ENCODE measurements at places on chromosomes 3 and 15.

DNA sequence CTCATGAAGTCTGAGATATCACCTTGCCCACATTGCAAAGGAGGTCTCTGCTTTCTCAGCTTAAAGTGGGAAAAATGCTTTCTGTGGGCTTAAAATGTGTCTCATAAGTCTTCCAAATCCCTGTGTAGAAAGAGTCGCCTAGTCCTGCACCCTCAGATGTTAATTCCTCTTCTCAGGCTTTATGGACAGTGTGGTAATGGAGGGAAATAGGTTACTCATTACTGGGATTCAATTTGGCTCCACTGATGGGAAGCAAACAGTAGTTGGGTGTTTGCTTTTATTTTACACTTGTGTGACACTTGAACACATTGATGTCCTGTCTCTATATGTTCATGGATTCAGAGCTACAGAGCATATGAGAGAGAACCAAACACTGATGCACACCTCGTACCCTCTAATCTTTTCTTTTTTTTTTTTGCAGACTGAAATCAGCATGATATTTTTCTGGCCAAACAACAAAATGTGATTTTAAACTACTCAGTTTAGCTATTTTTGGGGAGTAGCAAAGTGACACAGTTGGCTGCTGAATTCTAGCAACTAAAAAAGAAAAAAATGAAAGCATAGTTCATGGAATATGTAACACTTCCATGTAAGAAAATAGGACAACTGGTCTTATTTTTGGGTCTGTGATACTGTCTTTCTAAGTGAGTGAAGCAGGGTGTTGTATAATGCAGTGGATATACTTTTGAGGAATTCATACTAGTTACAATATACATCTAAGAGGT is 8.6 kb downstream of the PTPRG start:
- no peak for DNase-seq

DNA sequence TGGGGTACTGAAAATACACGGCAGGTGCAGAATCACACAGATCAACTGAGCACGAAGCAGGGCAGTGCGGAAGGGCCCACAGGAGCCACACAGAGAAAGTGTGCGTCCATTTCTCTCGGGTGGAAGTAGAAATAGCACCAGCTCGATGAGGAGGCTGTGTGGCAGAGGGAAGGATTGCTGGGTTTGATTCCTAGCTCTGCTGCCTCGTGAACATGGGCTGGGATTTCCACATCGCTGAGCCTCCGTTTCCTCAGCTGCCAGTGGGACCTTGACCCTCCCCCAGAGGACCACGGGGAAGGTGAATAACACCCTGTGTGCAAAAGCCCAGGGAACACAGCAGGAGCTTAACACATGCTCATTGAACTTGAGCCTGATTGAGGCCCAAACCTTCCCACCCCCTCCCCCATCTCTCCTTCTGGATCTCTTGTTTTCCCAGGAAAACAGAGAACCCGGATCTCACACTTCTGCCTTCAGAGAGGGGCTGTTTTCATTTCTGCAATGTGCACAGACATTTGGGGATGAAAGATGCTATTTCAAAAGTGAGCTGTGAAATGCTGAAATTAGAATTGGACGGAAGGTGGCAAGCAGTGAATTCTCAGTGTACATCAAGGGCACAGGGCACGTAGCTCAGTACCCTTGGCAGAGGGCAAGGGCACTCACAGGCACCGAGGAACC is 38.4 kb downstream of the ABTB1 start:
- DNase-seq: no peak

DNA sequence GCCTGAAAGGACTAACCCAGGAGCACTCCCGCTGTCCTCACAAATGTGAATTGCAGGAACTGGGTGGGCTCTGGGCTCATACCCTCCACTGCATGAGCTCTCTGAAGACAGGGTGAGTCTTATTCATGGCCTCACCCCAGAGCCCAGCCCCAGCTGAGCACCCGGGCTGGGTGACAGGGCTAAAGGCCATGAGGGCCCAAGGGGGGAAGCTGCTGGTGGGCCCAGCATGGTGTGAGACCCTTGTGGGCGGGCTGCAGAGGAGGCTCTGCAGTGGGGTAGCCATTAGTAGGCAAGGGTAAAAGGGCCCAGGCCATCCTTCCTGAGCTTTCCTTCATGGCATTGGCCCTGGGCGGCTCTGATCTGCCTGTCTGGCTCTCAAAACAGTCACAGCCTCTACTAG is 30.3 kb downstream of the SRPRB start:
- DNase-seq: no peak

DNA sequence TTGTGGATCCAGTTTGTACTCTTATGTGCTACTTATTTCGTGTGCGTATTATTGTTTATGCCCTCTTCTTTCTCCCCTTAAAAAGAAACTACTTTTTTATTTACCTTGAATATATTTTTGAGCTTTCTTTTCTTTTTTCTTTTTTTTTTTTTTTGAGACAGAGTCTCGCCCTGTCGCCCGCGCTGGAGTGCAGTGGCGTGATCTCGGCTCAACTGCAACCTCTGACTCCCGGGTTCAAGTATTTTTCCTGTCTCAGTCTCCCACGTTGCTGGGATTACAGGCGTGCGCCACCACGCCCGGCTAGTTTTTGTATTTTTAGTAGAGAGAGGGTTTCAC is 1.5 kb downstream of the SLC25A38 start:
- DNase-seq: no peak

DNA sequence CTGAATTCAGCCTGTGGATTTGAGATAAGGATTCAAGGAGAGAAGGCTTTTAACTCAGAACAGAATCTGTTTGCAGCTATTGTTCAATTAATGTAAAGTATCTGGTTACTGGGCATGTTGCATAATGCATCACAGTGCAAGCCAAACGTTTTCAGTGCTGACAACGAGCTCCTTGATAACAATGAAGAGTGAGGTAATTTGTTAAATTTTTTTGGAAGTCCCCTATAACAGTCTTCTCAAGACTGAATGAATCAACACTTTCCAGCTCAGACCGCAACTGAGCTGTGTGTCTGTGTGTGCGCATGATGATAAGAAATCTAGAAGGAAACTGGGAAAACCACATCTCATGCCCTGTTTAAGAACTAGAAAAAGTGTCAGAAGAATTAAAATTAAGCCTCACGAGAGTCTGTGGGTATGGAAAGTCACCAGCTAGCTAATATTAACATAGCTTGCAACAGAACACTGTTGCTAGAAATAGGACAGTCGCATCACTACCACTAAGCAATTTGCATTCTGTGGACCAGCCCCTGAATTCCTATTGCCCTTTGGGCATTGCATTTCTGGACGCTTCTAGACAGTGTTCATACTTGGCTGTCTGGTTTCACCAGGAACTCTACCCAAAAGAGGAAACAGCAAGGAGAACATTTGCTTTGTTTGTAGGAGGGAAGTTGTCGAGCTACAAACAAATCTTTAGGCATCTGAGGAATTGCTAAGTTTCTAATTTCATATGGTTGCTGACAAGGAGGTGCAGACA is 43.7 kb upstream of the ATP2C1 start:
- no peak for DNase-seq

GRCh38 chr15:98924401-98925049 is 83.1 kb downstream of the PGPEP1L start:
- DNase-seq: no peak

- no peak for DNase-seq
Measured at GRCh38 chr15:39583596-39584265, 2.9 kb downstream of the THBS1 start.

- DNase-seq: no peak
Measured at GRCh38 chr3:128279601-128279880, 126.3 kb downstream of the EEFSEC start.

DNA sequence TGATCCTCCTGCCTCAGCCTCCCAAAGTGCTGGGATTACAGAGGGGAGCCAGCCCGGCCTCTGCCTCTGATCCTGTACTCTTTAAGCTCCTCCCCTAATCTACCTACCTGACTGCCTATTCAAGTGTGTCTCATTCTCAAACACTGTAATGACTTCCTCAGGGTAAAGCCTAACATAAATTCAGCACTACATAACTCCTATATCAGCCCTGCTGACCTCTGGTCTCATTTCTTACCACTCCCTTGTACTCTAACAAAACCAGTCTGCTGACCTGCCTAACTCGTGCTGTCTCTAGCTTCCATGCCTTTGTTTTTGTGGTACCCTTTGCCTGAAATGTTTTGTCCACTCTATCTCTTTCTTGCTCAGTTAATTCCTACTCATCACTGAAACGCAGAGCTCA is 172.1 kb upstream of the IL12A start:
- DNase-seq: no peak

All from RKO (cell line).